ENCODE measurements at places on chromosomes 13 and 19.
A peak's percentile ranks its signal among the peaks of the same experiment; 100 is the strongest.

GRCh38 chr19:48249502-48250014, 6.2 kb downstream of the CARD8 start:
- no peak for DNase-seq

DNA sequence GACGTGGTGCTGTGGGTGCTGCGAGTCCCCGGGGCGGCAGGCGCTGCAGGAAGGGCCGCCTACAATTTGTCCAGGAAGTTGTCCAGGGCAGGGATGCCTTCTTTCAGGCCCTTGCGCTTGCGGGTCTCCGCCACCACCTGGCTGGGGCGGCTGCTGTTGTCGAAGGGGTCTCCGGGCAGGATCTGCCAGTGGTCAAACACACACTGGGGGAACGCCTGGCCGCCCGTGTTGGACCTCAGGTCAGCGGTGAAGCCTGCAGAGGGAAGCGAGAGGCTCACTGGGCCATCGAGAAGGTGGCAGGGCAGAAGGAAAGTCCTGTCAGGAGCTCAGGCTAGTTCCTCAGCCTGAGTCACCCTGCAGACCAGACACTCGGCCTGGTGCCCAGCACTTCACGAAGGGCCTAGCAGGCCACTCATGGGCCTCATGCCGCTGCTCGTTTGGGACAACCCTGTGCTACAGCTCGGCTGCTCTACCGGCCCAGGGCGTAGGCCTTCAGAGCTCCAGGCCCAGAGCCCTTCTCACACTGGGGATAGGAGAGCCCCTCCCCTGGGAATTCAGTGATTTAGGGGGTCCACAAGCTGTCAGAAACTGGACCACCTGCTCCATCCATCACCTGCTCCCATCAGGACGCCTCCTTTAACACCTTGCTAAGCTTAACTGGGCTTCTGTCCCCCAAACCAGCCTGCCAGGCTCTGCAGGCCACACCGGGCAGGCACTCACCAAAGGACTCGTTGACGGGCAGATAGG, 5.8 kb upstream of the DAPK3 start:
- DNase-seq: peak; percentile 43

- peak; percentile 59 for DNase-seq
Measured at GRCh38 chr13:101499406-101499805, 46.9 kb downstream of the ITGBL1 start.

- no peak for DNase-seq
Measured at GRCh38 chr19:3378352-3379150, 12.2 kb downstream of the NFIC start.

DNA sequence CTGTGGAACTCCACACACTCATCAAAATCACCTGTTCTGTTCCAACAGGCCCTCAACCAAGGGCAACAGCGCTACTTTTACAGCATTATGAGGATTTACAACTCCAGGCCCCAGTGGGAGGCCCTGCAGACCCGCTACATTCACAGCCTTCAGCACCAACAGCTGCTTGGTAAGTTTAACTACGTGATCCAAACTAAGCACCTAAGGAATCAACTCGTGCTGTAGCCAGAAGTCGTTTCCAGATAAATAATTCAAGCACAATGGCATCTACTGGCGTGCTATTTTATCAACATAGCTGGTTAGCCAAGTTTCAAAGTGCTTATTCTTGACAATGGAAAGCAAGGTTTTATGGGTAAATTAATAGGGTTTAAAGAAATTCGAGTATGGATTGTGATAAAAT, 5.3 kb downstream of the FAM216B start:
- no peak for DNase-seq

DNA sequence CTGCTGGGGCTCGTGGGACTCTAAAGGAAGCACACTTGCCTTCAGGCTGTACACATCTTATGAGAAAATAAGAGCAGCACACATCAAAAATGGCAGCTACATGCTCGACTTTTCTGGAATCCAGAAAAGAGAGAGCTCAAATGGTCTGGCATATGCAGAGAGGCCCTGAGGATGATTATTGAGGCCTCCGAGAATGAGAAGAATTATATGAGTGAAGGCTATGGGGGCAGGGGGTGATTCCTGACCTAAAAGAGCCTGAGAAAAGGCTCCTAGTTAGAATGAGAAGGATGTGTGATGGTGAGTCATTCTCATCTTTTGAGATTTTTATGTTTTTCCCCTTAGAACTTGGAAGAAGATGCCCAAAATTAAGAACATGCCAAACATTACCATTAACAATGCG, 97.1 kb downstream of the HSPH1 start:
- DNase-seq: no peak

DNA sequence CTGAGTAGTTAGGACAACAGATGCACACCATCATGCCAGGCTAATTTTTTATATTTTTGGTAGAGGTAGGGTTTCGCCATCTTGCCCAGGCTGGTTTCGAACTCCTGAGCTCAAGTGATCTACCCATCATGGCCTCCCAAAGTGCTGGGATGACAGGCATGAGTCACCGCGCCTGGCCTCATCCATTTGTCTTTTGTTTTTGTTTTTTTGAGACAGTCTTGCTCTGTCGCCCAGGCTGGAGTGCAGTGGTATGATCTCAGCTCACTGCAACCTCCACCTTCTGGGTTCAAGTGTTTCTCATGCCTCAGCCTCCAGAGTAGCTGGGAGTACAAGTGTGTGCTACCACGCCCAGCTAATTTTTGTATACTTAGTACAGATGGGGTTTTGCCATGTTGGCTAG, 57.0 kb downstream of the DNM2 start:
- no peak for DNase-seq

Measured in AG20443 (cell line).